ENCODE measurements at places on chromosomes 3 and 15. TPM values are rescaled to one million over a fixed set of nuclear protein-coding genes. Genes with fewer than 3 reads are reported as not detected.

DNA sequence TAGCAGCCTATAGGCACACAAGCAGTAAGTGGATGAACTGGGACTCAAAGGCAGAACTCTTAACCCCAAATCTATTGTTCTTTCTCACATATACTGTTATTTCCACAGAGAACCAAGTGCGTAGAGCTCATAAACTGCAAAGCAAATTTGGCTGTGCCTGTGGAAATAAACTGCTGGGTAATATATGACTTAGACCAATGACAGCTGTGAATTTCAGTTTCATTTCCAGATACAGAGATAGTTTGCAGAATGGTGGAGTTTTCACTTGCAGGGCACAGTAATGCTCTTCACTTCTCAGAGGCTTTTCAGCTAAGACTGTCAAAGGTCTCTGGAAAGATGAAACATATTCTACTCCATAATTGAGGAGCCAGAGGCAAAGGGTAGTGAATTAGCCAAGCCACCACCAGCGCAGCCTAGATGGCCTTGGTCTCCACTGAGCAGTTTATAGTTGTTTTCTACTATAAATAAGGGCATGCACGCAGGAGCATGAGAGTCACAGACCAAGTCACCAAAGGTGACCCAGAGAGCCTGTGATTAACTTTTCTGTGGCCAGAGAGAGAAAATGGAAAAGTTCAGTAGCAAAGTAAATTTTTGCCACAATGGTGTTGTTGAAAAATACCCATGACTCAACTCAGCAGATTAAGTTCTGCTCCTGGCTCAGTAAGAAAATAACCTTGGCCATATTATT, 180.7 kb upstream of the GRM7 start:
- no peaks in the 10 kb centered on the region for H3K36me3 ChIP-seq
- H3K27ac ChIP-seq: no peak overlapping the region
- H3K4me3 ChIP-seq: no peak overlapping the region
- H3K27me3 ChIP-seq: no peaks in the 10 kb centered on the region
- H3K4me1 ChIP-seq: no peaks in the 10 kb centered on the region

DNA sequence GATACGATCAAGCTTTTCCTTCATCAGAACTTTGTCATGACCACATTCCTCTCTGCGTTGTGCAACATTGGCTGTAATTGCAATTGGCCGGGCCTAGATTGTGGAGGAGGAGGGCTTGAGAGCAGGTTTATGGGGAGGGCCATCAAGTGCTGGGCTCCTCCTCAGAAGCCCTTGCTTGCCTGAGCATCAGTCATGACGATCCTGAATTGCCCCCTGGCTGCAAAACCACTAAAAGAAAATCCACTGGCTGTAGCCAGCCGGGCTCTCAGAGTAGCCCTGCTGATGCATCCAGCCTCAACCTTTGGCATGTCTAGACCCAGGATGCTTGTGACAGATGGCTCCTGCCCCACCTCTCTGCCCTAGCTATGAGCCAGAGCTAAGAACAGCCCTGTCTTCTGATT, 13.4 kb upstream of the TRH start:
- no peaks in the 10 kb centered on the region for H3K27me3 ChIP-seq
- H3K4me1 ChIP-seq: no peaks in the 10 kb centered on the region
- H3K36me3 ChIP-seq: no peaks in the 10 kb centered on the region
- no peak overlapping the region for H3K27ac ChIP-seq
- no peak overlapping the region for H3K4me3 ChIP-seq

The LAMB2 gene
- total RNA-seq: 764 TPM

- DNase-seq: no peak
- no peaks in the 10 kb centered on the region for H3K36me3 ChIP-seq
- H3K4me1 ChIP-seq: no peaks in the 10 kb centered on the region
- no peak overlapping the region for H3K4me3 ChIP-seq
Measured at GRCh38 chr3:147449669-147450068, 40.5 kb downstream of the ZIC1 start.

DNA sequence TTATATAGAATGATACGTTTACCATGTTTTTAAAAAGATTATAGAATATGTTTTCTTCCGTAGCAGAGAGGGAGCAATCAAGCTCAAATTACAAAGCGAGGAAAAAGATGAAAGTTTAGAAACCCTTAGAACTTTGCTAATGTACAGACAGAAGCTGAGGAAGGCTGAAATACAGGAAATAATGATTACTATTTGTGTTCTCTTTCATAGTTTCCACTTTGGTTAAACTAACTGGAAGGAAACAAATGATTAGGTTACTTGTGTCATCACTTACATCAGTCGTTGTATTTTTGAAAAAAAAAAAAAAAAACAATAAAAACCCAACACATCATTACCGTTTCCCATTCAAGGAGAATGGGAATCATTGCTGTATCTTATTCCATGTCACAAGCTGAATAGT, 337.8 kb upstream of the CBLB start:
- no peak overlapping the region for H3K27ac ChIP-seq
- H3K4me1 ChIP-seq: peaks cover 12% of the 10 kb centered on the region
- H3K36me3 ChIP-seq: no peaks in the 10 kb centered on the region
- peak overlapping the region; percentile 39 for H3K4me3 ChIP-seq
- H3K27me3 ChIP-seq: no peaks in the 10 kb centered on the region

The GCSAM gene
- total RNA-seq: not detected

- H3K36me3 ChIP-seq: peaks cover 15% of the 10 kb centered on the region
- no peak for DNase-seq
- H3K4me1 ChIP-seq: no peaks in the 10 kb centered on the region
Measured at GRCh38 chr15:64430000-64430735, 30.2 kb upstream of the ZNF609 start.

The SSUH2 gene
- total RNA-seq: not detected

Measured in thoracic aorta (tissue), 2 donors.